ENCODE measurements at places on chromosomes 7 and 10.

- DNase-seq = no peak
Measured at GRCh38 chr10:71390461-71390835, 6.3 kb upstream of the CDH23 start.

GRCh38 chr10:90417476-90418210 lies 440.2 kb downstream of the HTR7 start:
- DNase-seq = no peak

DNA sequence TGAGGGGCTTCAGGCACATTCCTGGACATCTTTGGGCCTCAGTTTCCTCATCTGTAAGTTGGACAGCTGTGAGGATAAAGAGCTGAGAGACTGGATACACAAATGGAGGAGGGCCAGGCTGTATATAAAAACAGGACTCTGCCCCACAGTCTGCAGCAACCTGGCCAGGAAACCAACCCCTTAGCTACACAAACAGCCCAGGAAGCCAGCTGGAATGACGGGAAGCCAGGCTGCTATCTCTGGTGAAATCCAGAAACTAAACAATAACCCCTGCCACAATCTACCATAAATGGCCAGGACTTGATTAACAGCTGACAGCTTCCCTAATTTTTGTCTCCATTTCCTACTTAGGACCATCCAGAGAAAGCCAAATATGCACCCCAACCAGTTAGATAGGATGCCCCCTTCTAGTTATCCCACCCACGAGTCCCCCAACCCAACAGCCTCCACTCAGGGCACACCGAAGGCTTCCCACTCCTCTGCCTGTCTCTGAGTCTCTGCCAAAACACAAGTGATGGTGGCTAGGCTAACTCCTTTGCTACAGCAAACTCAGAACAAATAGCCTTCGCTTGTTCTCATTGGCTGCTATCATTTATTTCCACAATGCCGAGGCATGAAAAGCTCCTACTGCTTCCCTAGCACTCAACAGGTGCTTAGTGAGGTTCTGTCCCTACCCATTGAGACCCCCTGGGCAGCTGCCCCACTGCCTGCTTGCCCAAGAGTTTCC lies 110.0 kb upstream of the TCF7L2 start:
- no peak for DNase-seq

GRCh38 chr7:5700391-5700985 lies 81.0 kb downstream of the RNF216 start:
- DNase-seq = no peak

Data from NCI-H1092 treated with DMSO at 0.1 percent for 48 hours (cell line).